ENCODE measurements at places on chromosomes 6 and 20.
A peak's percentile ranks its signal among the peaks of the same experiment; 100 is the strongest.

- no peak for DNase-seq
Observed at GRCh38 chr6:73002588-73002987, 222.7 kb downstream of the KHDC1L start.

- peak; percentile 55 for DNase-seq
Observed at GRCh38 chr6:167513778-167514177, 188.9 kb downstream of the TTLL2 start.

- DNase-seq = no peak
Observed at GRCh38 chr20:61918548-61918947, 147.1 kb downstream of the TAF4 start.

GRCh38 chr6:163446549-163446948, 32.0 kb downstream of the QKI start:
- DNase-seq = no peak

DNA sequence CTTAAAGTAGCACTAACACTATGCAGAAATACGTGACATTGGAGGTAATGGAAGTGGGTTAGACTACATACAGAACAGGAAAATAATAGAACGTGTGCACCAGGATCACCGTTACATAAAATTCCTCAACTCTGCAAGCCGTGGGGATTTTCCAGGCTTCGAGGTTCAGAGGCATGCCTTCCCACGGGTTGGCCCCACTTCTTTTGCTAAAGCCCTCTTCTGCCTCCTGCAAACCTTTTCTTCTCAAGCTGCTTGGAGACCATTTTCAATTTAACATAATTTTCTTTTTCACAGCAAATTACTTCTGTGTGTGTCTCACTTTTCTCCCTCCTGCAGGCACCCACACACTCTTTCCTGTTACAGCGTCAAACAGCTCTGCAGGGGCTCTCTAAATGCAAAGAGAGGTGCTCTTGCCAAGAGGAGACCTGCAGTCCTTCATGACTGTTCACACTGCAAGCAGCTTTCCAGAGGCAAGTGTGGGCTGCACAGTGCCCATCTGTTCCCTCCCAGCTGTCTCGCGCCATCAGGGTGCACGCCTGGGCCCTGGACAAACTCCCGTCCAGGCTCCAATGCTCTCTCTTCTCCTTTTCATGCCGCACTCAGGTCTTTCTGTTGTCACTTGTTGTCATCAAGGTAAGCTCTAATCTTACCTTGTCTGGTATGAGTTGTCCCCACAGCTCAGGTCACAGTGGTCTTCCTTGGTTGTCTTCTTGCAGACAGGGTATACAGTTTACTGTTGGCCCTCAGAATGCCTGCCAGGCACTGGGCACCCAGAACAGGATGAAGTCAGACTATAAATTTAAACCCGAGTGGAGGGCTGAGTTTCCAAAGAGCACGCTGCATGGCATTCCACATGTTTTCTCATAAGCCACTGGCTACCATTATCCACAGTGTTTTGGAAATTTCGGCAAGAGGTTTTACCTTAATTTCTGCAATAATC, 164.8 kb upstream of the GGTLC1 start:
- DNase-seq = peak; percentile 40

DNA sequence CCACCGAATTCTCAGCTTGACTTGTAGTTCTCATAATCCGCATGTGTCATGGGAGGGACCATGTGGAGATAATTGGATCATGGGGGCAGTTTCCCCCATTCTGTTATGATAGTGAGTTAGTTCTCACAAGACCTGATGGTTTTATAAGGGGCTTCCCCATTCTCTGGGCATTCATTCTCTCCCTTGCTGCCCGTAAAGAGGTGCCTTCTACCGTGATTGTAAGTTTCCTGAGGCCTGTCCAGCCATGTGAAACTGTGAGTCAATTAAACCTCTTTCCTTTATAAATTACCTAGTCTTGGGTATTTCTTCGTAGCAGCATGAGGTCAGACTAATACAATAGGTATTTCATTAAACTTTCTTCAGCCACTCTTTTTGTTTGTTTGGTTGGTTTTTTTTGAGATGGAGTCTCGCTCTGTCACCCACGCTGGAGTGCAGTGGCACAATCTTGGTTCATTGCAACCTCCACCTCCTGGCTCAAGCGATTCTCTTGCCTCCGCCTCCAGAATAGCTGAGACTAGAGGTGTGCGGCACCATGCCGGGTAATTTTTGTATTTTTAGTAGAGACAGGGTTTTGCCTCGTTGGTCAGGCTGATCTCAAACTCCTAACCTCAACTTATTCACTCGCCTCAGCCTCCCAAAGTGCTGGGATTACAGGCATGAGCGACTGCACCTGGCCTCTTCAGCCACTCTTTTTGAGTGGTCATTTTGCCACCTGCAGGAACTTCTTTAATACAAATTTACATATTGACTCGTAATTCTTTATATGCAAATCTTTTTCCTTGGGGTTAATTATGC, 36.3 kb downstream of the GSTA2 start:
- DNase-seq = no peak

DNA sequence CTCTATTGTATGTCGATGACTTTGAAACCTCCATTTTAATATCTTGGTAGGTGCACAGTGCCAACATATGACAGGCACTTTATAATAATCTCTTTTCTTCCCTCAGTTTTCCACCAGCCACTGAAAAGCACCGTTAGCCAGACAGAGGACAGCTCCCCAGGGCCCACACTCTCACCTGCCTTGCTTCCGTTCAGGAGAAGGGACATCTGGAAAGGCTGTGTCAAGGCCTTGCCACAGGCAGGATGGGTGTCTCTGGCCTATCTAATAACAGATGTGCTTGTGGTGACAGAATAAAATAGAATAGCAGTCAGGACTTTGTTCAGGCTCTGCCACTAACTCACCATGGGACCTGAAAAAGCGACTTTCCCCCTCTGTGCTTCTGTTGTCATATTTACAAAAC, 75.5 kb upstream of the CCDC167 start:
- DNase-seq = no peak

DNA sequence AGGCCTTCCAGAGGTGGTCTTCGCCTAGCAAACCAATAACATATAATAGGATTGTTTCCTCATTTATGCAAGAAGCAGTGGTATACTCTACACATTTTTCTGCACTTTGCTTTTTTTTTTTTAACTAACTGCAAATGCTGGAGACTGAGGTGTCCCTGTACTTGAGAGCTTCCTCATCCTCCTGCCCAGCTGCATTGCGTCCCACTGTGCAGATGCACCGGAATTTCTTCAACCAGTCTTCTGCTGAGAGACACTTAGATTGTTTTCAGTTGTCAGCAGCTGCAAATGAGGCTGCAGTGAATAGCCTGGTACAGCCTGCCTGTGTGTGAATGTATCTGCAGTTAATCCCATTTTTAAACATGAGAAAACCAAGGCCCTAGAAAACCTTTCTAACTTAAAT, 11.5 kb downstream of the FGD2 start:
- DNase-seq = no peak

GRCh38 chr6:4316867-4317400, 181.6 kb upstream of the ECI2 start:
- DNase-seq = peak; percentile 91

GRCh38 chr6:44468835-44469234, 81.3 kb downstream of the CDC5L start:
- DNase-seq = no peak

GRCh38 chr6:30135147-30135546, 793 bp upstream of the TRIM40 start:
- no peak for DNase-seq

DNA sequence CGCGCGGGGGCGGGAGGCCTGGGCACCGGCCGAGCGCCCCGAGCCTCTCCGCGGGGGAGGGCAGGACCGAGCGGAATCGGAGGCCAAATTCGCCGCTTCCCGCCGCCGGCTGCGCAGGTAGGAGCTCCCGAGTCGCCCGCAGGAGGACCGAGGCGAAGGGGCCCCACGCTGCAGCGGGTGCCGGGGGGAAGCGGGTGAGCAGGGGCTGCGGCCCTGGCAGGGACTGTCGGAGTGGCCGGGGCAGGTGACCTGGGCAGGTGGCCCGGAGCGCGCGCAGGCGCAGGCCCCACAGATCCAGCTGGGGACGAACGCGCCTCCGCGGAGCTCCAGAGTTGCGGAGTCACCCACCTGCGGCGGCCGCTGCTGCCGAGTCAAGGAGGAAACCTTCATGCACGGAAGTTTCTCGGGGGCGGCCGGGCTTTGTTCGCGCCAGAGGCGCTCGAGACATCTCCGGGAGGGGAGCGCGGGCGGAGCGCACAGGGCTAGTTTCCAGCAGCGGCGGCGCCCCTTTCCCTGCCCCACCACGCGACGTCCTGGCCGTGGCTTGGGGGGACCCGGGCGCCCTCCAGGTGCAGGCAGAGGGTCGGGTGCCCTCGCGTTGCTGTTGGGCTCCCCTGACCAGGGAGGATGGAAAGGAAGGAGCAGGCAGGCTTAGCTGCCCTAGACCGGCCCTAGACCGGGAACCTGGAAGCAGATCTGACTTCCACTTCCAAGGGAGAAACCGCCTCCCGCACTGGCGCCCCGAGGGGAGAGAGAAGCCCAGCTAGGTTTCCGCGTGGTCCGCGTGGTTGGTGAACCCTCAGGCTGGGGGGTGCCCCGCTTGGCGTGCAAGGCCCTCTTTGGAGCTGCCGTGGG, 590 bp downstream of the SLCO4A1 start:
- peak; percentile 53 for DNase-seq

GRCh38 chr6:18997375-18997826, 610.3 kb downstream of the RNF144B start:
- DNase-seq = peak; percentile 73

- DNase-seq = no peak
Observed at GRCh38 chr6:65671922-65672321, 35.1 kb downstream of the EYS start.

- no peak for DNase-seq
Observed at GRCh38 chr6:87164506-87164905, 9.1 kb downstream of the ZNF292 start.

DNA sequence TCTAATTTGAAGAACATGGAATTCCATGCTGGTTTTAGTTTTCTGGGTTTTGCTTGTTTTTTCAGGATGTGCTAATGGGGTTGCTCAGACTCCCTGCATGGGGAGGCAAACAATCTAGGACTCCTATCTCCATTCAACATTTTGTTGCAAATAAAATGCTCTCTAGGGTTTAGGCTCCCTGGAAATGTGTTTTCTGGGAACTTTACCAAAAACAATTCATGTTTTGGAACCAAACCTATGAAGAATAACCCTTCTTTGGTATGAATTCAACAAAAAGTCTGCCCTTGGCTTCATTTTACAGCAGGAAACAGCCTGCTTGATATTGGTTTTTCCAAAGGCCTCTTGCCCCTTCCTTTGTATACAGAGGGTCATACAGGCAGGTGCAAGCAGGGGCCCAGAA, 217.7 kb downstream of the FOXA2 start:
- no peak for DNase-seq

DNA sequence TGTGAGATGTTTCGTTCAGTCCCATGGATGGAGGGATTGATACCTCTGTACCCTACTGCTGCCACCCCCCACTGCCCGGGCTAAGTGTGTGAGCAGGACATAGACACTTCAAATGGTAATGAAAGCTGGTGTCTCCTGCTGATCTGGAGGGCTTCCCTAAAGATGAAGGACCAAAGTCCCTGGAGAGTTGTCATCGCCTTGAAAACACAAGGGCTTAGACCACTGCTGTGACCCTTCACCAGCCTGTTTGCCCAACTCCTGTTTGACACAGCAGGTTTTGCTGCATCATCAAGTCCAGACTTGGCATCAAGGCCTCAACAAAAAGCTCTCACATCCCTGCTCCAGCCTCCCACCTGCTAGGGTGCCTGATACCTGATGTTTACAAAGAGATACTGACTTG, 57.9 kb upstream of the FAM8A1 start:
- DNase-seq = no peak

DNA sequence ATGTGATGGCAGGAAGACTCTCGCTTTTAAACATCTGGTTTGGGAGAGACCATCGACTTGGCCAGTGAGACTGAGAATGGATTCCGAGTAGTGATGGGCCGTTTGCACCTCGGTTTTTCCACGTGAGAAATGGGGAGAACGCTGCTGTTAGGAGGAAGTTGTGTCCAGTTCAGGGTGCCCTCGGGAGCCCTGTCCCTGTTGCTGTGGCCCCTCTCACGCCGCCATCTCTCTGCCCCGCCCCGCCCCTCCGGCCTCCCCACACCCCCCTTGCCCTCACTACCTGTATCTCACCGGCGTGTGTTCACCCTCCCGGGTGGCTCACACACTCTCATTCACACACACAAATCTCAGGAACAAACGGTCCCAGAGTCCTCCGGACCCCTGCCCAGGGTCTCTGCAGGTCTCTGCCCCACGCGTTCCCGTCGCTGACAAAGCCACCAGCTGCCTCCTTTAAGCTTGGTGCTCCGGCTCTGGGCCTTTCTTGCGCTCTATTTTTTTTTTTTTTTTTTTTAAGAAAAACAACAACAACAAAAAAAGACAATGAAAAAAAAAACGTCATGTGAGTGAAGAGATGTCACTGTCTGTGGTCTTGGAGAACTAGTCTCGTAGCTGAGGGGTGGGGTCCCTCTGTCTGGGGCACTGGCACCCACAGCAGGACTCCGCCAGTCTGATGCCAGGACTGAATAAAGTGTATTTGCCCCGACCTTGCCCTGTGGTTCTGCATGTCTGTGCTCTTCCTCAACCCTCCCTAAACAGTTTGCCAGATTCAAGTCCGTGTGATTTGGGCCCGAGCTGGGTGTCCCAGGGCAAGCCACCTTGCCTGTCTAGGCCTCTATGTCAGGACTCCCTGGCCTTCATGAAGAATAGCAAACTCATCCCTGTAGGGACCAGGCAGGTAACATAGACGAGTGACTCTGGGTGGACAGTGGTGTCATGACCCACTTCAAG, 2.9 kb downstream of the SOX12 start:
- DNase-seq = no peak

DNA sequence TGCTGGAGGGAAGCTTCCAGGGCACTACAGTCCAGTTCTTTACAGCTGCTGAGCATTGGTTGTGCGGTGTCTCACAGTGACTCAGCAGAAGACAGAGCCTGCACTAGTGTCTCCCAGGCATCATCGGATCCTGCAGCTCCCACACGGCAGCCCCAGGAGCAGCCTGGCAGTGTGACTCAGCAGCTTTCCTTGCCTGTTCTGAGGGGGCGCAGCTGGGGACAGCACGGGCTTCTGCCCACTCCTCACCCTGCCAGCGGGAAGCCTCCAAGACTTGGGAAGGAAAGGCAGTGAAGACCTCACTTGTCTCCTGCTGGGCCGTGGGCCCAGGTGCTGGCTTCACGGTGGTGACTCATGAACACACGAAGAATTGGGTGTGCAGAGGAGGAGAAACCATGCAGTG, 165.4 kb downstream of the SYNDIG1 start:
- peak; percentile 86 for DNase-seq

- peak; percentile 98 for DNase-seq
Observed at GRCh38 chr20:17226410-17227218, at the start of gene PCSK2. Gene PCSK2, plus strand, starts transcription at chr20:17227040. Its CDS starts 266 bp downstream, at chr20:17227306.

DNA sequence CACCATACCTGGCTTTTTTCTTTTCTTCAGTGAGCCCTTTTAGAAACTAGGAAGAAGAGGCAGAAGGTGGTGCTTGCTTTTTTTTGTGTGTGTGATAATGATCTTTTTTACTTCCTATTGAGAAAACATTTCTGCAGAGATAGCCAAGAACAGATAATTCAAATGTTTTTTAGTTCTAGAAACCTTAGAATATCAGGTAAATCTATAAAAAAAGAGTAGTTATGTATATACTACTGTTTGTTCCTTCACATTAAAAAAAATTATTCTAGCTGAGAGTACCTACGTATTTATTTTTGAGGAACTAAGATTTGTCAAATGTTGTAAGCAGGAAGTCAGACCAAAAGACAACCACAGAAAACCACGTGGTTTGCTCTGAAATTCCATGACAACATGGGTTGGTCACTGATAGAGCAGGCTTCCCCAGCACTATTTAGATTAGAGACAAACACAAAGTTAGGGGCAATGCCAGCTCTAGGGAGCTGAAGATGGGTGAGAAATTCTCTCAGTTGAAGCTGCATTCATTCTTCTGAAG, 12.8 kb downstream of the STK4 start:
- DNase-seq = no peak

Measured in A673 (cell line).